ENCODE measurements at places on chromosomes 7 and 10.

DNA sequence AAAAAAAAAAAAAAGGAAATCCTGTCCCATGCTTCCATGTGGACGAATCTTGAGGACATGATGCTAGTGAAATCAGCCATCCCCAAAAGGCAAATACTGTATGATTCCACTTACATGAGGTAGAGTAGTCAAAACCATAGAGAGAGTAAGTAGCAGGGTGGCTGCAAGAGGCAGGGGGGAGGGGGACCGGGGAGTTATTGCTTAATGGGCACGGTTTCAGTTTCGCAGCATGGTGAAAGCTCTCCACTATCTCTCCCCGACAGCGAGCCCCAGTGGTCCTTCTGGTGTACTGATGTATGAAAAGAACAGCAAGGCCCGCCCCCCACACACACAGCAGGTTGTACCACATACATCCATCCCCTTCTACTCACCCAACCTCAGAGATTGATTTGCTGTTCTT is 32.8 kb downstream of the NOD1 start:
- peak; percentile 71 for DNase-seq
- H3K27me3 ChIP-seq, result no peaks in the 10 kb centered on the region
- no peak overlapping the region for H3K4me3 ChIP-seq
- no peaks in the 10 kb centered on the region for H3K4me1 ChIP-seq

DNA sequence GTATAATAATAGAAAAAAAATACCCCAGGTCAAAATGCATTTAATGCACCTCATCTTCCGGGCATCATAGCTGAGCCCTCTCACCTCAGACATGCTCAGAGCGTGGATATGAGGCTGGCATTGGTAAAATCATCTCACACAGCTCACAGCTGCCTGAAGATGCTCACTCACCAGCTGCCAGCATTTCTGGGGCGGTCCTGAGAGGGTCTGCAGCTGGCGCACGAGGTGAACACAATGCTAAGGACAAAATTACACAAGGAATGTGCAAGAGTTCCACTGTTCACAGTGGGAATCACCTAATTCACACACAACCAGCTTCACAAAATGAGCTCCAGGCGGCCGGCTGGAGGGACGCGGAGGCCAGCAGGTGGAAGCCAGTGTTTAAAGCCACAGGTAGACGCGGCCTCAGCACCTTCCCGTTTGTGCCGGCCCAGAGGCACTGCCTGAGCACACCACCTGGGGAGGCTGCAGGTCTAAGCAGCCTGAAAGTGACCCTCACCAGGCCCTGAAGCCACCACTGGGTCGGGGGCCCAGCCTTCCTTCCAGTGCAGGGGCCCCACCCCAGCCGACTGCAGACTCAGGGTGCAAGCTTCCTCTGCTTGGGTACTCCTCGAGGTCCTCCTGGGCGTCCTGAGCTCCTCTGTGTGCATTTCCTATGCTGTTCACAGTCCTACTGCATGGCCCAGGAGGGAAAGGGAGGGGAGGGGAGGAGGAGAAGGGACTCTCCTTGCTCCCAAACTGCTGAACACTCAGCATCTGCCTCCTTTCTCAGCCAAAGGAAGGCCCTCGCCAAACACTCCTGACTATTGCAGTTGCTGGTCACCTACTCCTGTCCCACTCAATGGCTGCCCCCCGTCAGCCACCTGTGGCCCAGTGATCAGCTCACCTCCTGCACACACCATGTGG is 61.2 kb upstream of the FAM20C start:
- H3K4me1 ChIP-seq, result peaks cover 5% of the 10 kb centered on the region
- peaks cover 36% of the 10 kb centered on the region for H3K27me3 ChIP-seq
- H3K4me3 ChIP-seq, result no peak overlapping the region
- no peaks in the 10 kb centered on the region for H3K36me3 ChIP-seq

DNA sequence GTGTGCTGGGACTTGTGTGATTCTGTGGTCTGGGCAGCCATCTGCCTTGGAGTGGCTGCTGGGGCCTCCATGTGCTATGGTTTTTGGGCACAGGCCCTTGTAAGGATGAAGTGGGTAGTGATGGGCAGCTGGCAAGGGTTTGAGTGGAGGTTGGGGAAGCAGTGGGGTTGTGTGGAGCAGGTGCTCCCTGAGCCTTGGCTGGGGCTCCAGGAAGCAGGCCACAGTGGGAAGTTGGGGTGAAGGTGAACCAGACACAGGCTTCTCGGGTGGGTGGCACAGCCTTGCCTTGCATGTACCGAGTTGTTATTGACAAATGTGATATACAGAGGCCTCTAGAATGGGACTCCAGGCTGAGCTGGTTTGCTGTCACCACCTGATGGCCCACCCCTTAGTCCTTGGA is 82.3 kb downstream of the ADCY1 start:
- H3K27me3 ChIP-seq, result peaks cover 20% of the 10 kb centered on the region
- no peaks in the 10 kb centered on the region for H3K36me3 ChIP-seq
- DNase-seq, result no peak
- no peak overlapping the region for H3K4me3 ChIP-seq
- no peak overlapping the region for H3K27ac ChIP-seq

- peak; percentile 49 for DNase-seq
- H3K27me3 ChIP-seq, result no peaks in the 10 kb centered on the region
- no peak overlapping the region for H3K4me3 ChIP-seq
- H3K27ac ChIP-seq, result no peak overlapping the region
- no peaks in the 10 kb centered on the region for H3K4me1 ChIP-seq
- H3K36me3 ChIP-seq, result no peaks in the 10 kb centered on the region
These were observed 40.3 kb upstream of the ARID5B start for GRCh38 chr10:61860964-61861758.

DNA sequence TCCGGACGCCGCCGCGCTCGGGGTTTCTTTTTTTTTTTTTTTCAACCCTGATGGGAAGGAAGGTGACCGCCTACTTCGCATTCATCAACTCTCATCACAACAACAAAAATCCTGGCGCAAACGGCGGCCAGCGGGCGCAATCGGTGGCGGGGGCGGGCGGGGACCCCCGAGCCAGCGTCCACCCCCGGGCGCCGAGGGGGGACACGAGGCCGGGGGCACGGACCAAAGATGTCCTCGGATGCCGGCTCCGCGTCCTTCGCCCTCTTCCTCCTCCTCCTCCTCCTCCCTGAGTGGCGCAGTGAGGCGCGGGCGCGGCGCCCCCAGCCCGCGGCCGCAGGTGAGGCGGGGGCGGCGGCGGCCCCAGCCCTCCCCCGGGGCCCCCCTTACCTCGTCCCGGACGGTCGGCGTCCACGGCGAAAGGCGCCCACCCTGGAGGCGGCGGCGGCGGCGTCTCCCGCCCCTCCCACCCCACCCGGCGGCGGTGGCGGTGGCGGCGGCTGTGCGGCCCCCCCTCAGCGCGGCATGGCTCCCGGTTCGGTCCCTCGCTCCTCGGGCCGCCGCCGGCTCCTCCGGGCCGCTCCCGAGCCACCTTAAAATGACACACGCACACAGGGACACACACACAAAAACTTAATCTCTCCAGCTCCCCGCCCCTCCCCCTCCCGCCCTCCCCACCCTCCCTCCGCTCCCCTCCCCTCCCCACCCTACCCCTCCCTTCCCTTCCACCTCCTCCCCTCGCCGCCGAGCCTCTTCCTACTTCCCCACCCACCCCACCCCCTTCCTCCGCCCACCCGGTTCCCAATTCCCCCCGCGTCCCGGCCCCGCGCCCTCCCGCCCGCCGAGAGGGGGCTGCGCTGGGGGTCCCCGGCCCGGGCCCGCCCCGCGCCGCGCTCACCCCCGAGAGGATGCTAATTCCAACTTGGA is at the start of gene CTBP2:
Gene CTBP2, minus strand, starts transcription at position 632 of the 924 bp plus-strand sequence.
- peak within 1 kb of the TSS; percentile 85 for H3K27ac ChIP-seq
- peak within 1 kb of the TSS; percentile 74 for H3K4me3 ChIP-seq
- no peaks in the 10 kb centered on the region for H3K36me3 ChIP-seq
- H3K27me3 ChIP-seq, result no peaks in the 10 kb centered on the region

GRCh38 chr7:37259319-37259821 is 189.3 kb downstream of the ELMO1 start:
- no peaks in the 10 kb centered on the region for H3K27me3 ChIP-seq
- H3K36me3 ChIP-seq, result no peaks in the 10 kb centered on the region
- no peak overlapping the region for H3K4me3 ChIP-seq
- no peak for DNase-seq
- H3K27ac ChIP-seq, result no peak overlapping the region

DNA sequence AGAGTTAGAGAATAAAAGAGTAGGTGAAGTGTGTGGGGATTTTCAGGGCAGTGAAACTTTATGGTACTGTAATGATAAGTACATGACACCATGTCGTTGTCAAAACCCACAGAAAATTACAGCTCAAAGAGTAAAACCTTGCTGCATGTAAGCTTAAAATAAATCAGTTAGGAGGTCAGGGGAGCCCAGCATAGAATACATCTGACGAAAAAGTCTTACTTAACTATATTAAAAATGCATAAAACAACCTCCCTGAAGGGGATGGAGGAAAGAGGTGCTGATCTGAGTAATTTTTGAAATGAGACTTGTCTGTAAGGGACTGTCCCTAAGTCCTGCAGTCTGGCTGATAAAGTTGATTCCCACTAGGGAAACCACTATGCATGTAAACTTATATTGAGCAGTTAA is 49.8 kb upstream of the AKR1E2 start:
- no peak overlapping the region for H3K27ac ChIP-seq
- peaks cover 6% of the 10 kb centered on the region for H3K27me3 ChIP-seq
- DNase-seq, result no peak
- no peak overlapping the region for H3K4me3 ChIP-seq
- H3K4me1 ChIP-seq, result no peaks in the 10 kb centered on the region

DNA sequence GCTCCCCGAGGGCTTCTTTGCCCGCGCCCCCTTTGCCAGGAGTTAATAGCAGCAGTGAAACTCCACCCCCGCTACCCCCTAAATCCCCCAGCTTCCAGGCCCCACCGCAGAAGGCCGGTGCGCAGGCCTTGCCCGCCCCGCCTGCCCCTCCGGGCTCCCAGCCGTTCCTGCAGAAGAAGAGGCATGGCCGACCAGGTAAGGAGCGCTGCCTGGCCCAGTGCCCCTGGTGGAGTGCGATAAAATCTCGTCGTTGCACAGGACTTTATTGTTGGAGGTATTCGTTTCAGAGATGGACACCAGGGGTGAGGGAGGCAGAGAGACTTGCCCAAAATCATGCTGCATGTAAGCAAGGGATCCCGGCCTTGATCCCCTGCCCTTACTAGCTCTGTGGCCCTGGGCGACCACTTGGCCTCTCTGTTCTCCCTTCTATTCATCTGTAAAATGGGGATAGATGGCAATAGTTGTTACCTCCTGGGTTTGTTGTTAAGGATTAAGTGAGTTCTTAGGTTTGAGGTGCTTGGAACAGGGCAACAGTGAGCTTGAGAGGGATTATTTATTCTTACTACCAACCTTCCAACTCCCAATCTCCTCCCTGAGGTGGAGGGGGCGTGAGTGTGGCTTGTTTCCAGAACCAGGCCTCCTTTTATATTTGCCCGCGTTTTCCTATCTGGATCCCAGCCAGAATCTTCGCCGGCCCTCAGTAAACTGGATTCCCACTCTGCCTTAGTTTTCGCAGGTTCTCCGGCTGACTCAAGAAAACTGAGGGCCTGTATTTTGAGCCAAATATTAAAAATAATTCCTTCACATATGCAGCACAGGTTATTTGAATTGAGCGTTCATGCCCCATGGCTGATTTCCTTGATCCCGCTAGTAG is 78.3 kb downstream of the WIPF3 start:
- no peaks in the 10 kb centered on the region for H3K27me3 ChIP-seq
- no peak overlapping the region for H3K4me3 ChIP-seq
- H3K27ac ChIP-seq, result no peak overlapping the region

Data from K562 (cell line).